ENCODE measurements at places on chromosomes 12 and 14.

DNA sequence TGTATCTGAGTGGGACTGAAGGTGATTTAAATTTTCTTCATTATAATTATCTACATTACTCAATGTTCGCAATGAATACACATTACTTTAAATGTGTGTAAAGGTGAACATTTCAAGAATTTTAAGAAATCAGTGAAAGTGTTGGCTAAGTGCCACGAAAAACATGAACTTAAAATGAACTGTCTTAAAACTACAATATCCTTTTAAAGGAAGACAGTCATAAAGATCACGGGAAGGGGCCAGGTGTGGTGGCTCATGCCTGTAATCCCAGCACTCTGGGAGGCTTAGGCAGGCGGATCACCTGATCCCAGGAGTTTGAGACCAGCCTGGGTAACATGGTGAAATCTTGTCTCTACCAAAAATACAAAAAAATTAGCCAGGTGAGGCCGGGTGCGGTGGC is 11.2 kb downstream of the MOK start:
- DNase-seq, result no peak

- no peak for DNase-seq
Observed at GRCh38 chr12:56150563-56150962, 1.8 kb upstream of the MYL6B start.

GRCh38 chr14:51534610-51535011 is 117.1 kb upstream of the FRMD6 start:
- DNase-seq, result no peak

- no peak for DNase-seq
Observed at GRCh38 chr12:45981075-45981837, 9.1 kb downstream of the SCAF11 start.

- no peak for DNase-seq
Observed at GRCh38 chr12:102009796-102010195, 52.0 kb downstream of the WASHC3 start.

- DNase-seq, result no peak
Observed at GRCh38 chr14:86943391-86944365, 1049.3 kb downstream of the GALC start.

GRCh38 chr14:51789596-51789995 is 70.8 kb upstream of the GNG2 start:
- no peak for DNase-seq

DNA sequence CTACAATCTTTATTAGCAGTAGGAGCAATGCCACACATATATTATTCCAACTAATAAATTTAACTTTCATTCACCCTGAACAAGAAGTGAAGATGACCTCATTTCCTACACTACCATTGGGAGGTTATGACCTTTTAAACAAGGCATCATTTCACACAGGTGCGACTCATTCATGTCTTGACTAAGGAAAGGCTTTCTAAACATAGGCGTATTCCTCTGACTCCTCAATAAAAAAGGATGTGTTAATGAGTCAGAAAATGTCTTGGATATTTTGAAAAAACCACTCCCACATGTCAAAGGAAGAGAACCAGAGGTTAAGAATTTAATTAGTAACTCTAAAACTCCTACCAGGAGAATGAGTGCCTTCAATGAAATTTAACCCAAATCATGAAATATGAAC is 115.2 kb downstream of the PRICKLE1 start:
- DNase-seq, result no peak

DNA sequence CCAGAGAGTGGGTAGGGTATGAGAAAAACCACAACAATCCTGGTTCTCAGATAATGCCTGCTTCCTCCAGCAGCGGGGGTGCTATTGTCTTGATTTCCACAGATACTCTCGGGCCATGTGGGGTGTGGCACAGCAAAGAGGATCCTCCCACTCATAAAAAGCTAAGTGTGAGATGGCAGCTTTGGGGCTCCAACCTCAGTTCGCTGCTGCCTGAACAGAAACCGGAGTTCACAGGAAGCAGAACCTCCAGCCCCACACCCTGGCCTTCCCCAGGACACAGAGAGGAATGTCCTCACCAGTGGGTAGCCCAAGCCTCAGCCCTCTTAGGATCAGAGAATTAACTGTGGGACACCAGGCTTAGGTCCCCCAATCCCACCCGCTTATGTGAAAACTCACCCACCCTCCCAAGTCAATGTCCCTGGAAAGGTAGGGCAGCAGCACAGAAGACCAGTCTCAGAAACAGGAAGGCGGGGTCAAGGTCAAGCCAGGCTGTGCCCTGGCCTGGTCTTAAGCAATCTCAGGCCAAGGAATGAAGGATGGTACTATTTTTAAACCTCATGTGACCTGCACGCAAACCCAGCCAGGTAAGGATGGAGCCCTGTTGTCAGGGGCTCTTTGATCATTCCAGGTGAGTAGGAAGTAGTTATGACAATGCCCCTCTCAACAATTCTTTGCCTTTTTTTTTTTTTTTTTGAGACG is 9.0 kb downstream of the KCTD10 start:
- DNase-seq, result no peak
